ENCODE measurements at places on chromosomes 13 and 19.
A peak's percentile ranks its signal among the peaks of the same experiment; 100 is the strongest.

DNA sequence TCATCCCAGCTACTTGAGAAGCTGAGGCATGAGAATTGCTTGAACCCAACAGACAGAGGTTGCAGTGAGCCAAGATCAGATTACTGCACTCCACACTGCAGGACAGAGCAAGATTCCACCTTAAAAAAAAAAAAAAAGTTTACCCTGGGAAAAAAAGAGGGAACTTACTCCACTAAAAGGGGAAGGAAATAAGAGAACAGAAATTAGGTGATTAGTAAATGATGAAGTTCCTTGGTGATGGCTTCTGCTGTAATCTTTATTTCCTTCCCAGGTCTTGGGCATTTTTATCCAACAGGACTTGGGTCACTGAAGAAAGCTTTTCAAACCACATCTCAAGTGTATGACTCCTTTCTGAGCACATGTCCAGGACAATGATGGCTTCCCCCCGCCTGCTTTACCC, 9.3 kb downstream of the ZNF780A start:
- no peak for DNase-seq

DNA sequence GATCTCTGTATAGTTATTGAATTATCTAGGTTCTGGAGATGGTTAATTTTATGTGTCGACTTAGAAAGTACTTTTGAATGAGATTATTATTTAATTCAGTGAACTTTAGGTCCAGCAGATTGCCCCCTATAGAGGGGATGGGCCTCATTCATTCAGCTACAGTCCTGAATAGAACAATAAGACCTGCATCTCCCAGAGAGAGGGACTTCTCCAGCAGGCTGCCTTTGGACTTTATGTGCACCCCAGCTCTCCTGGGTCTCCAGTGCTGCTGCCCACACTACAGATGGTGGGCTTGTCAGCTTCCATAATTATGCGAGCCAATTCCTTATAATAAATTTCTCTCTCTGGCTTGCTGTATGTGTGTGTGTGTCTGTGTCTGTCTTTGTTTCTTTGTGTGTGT, 39.3 kb upstream of the KL start:
- DNase-seq: no peak

GRCh38 chr13:80048030-80048429, 292.9 kb downstream of the SPRY2 start:
- DNase-seq: no peak

- DNase-seq: no peak
These were observed 71.8 kb downstream of the TNFSF11 start for GRCh38 chr13:42645717-42646116.

- peak; percentile 57 for DNase-seq
These were observed 5.3 kb upstream of the CD79A start for GRCh38 chr19:41871573-41872383.

DNA sequence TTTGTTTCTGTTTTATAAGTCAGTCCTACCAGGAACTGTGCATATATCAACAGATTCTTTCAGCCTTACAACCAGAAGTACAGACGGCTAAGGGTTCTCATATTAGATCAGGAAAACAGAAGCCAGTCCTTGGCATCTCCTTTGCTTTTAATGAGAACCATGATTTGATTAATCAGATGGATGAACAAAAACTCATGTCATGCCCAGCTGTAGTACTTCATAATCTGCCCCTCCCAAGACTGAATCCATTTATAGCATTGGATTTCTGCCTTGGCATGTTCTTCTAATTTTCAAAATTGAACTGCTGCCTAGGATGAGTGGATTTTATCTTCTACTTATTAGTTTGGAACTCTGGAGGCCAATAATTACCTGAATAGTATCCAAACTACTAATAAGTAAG, 617.2 kb downstream of the SLITRK5 start:
- DNase-seq: no peak

- DNase-seq: no peak
These were observed 138.5 kb downstream of the FOXO1 start for GRCh38 chr13:40527914-40528313.

- no peak for DNase-seq
These were observed 37.2 kb upstream of the C1QTNF9B start for GRCh38 chr13:23934520-23934919.

GRCh38 chr13:67278235-67278634, 48.1 kb upstream of the PCDH9 start:
- no peak for DNase-seq

DNA sequence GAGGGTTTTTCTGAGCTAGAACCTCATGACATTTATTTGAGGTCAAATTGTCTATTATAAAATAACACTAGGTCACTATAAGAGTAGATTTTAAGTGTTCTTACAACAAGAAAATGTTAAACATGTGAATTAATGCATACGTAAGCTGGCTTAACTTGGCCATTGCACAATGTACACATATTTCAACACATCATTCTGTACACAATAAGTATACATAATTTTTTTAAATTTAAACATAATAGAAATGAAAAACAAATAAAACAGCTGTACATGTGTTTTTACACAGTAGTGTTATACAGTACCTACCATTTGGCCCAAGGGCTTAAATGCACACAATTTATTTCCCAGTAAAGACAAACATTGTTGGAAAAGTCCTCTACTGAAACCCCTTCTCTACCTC, 269.9 kb downstream of the DACH1 start:
- no peak for DNase-seq

- DNase-seq: no peak
These were observed 78.7 kb downstream of the ZNF536 start for GRCh38 chr19:30450835-30451321.

DNA sequence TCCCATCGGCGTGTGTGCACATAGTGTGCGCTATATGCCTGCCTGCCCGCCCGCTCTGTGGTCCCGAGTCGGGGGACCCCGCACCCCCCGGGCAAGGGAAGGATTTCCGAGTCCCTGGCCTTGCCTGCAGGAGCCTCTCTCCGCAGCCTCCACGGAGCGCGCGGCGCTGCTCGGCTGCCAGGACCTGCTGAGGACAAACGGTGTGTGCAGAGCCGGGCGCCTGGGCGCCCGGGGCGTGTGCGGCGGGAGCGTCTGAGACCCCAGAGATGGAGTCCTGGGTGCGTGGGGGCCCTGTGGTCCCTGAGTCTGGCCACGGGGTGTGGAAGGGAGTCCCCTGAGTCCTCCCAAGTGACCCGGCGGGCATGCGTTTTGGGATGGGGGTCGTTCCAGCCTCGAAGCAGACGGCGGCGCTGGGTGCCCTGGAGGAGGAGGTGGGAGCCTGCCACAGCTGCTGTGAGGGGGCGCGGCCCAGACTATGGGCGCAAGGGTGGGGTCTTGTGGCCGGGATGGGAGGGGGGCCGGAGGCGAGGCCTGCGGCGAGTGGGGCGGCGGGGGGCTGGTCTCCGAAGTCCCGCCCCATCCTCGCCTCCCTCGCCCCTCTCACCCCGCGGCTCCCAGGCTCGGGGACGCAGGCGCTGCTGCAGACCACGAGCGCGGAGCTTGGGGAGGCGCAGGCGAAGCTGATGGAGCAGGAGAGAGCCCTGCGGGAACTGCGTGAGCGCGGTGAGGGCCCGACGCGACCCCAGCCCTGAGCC, 25.3 kb downstream of the CLEC4M start:
- no peak for DNase-seq

DNA sequence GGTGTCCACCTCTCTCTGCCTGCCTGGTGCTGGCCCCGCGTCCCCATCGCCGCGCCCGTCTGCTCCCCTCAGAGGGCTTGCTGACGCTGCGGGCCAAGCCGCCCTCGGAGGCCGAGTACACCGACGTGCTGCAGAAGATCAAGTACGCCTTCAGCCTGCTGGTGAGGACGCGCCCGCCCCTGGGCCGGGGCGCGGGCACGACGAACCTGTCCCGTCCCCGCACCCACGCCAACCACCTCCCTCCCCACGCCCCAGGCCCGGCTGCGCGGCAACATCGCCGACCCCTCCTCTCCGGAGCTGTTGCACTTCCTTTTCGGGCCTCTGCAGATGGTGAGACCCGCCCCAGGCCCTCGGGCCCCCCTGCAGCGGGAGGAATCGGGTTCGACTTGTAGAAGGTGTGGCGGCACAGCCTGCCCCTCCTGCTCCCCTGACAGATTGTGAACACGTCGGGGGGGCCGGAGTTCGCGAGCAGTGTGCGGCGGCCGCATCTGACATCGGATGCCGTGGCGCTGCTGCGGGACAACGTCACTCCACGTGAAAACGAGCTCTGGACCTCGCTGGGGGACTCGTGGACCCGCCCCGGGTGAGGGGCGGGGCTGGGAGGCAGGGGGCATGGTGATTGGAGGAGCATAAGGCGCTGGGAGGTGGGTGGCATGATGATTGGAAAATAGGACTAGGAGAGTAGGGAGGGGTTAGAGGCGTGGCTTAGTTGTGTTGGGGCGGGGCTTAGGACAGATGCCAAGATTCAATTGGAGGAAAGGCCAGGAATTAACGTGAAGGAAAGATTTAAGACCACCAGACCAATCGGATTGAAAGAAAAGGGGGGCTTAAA, 6.6 kb downstream of the EPS8L1 start:
- DNase-seq: no peak
